ENCODE measurements at places on chromosomes 1 and 21.
A peak's percentile ranks its signal among the peaks of the same experiment; 100 is the strongest.

GRCh38 chr1:115314092-115314491, 24.0 kb downstream of the NGF start:
- DNase-seq, result peak; percentile 51

GRCh38 chr1:172342584-172343239, 77.8 kb upstream of the C1orf105 start:
- no peak for DNase-seq

- peak; percentile 12 for DNase-seq
Measured at GRCh38 chr1:181676269-181676668, 193.0 kb downstream of the CACNA1E start.

GRCh38 chr1:54649921-54650320, 8.3 kb downstream of the MROH7 start:
- no peak for DNase-seq

DNA sequence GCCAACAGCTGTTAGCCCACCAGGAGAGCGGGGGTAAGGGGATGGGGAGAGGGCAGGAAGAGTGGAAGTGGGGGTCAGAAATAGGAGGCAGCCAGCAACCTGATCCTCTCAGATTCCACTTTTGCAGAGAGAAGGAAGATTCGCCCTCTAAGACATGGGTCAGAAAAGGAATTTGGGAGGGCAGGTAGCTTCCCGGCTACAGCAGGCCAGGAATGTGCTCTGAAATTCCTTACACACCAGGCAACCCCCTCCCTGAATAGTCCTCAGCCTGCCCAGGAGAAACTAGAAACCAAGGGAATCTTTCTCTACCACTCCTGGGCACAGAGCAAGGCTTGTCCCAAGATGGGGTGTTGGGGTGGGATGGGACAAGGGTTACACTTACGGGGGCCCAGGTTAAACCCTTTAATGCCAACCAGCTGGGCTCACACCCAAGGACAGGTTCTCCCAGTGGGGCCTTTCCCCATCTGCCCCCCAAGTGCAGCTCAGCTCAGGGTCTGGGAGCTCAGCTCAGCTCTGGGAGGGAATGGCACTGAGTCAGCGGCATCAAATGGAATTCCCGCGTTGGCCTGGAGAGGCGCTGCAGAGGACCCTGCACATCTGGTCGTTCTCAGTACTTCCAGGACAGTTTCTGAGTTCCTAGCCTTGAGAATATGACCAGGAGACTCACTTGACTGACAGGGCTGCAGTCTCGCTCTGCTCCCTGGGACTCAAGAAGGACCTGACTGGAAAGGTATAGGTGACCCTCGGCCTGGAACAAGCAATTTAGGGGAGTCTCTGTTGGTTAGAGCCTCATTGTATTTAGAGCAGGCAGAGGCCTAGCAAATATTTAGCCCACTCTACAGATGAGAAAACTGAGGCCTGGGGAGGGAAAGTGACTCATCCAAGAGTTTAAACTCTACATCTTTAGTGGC, 761 bp downstream of the TNNT2 start:
- no peak for DNase-seq
